ENCODE measurements at places on chromosomes 7 and 10.

DNA sequence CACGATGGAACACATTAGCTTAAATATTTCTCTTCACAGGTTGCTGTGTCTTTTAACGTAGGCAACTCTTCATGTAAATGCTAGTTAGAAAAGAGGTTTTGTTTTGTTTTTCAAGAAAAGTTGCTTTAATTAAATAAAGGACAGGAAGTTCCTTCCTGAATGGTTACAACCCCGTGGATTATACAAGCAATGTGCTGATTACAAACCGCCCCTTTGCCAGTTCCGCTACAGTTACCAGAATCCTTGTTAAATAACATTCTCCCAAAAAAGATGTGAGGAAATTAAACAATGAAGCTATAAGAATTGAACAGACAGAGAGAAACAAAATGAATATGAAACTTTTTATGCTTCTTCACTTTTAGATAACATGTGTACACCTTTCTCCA, 75.1 kb downstream of the LYZL2 start:
- no peak for DNase-seq

GRCh38 chr7:55179931-55180682, 161.3 kb downstream of the EGFR start:
- no peak for DNase-seq

- DNase-seq: no peak
Observed at GRCh38 chr7:67487316-67487715, 490.7 kb downstream of the TYW1 start.

DNA sequence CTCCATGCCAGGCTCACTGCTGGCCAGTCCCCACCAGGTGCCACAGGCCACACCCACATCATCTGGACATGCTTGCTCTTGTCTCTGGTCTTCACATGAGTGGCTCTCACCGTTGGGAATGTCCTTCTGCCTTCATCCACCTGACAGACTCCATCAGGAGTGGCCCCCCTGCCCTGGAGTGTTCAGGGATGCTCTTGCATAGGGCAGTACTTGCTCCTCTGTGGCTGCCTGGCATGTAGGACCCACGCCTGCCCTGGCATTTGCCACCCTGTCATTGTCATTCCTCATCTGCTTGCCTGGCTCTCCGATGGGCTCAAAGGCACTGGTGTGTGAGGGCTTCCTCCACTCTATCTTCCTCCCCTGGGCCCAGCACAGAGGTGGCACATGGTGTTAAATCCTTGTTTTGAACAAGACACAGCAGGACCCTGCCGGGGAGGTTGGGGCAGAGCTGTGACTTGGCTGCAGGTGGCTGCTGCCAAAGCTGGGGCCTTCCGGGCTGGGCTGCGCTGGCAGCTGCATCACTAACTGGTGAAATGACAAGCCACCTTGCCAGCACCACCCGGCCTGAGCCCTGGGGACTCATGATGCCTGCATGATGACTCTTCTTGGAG, 1.8 kb downstream of the SH2D4B start:
- DNase-seq: no peak

DNA sequence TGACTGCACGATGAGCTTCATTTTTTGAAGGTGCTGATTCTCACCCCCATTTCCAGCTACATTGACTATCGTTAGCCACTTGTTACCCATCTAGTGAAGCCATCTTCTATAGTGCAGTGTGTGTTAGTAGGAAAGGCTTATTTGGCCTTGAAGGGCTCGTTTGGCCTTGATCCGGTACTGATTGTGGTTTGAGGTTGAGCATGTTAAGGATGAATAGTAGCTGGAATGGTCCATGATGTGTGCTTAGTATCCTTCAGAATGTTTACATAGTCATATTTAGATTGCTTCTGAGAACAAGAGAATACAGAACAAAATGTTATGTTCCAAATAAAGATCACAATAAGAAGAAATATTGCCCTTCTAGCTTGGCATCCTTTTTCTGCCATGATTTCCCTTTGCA, 591.5 kb downstream of the AUTS2 start:
- peak; percentile 84 for DNase-seq

- no peak for DNase-seq
Observed at GRCh38 chr10:10878963-10879362, 138.7 kb upstream of the CELF2 start.

GRCh38 chr7:91929463-91929862, 11.2 kb upstream of the AKAP9 start:
- no peak for DNase-seq

- DNase-seq: no peak
Observed at GRCh38 chr10:121057269-121057668, 206.1 kb downstream of the WDR11 start.

- no peak for DNase-seq
Observed at GRCh38 chr10:88125766-88126165, 262.3 kb downstream of the PTEN start.

- peak; percentile 76 for DNase-seq
Observed at GRCh38 chr7:92768501-92769393, 67.6 kb downstream of the CDK6 start.

- no peak for DNase-seq
Observed at GRCh38 chr10:32347363-32348022, 535 bp upstream of the EPC1 start.

- DNase-seq: peak; percentile 20
Observed at GRCh38 chr7:82388138-82388537, 55.4 kb downstream of the CACNA2D1 start.

DNA sequence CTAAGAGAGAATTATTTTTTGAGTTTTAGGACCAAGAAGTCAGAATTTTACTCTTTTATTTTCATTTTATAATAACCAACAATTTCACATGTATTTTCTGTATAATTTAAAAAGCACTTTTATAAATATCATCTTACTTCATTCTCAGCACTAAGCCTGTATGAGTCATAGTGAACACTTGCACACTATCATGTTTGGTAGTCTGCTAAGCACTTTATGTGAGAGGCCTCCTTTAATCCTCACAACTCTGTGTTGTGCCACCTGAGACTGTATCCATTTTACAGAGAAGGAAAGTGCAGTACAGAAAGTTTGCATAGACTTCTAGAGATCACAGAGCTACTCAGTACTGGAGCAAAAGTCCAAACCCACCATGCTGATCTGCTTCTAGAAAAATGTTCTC, 939.6 kb downstream of the NRG3 start:
- DNase-seq: peak; percentile 6

DNA sequence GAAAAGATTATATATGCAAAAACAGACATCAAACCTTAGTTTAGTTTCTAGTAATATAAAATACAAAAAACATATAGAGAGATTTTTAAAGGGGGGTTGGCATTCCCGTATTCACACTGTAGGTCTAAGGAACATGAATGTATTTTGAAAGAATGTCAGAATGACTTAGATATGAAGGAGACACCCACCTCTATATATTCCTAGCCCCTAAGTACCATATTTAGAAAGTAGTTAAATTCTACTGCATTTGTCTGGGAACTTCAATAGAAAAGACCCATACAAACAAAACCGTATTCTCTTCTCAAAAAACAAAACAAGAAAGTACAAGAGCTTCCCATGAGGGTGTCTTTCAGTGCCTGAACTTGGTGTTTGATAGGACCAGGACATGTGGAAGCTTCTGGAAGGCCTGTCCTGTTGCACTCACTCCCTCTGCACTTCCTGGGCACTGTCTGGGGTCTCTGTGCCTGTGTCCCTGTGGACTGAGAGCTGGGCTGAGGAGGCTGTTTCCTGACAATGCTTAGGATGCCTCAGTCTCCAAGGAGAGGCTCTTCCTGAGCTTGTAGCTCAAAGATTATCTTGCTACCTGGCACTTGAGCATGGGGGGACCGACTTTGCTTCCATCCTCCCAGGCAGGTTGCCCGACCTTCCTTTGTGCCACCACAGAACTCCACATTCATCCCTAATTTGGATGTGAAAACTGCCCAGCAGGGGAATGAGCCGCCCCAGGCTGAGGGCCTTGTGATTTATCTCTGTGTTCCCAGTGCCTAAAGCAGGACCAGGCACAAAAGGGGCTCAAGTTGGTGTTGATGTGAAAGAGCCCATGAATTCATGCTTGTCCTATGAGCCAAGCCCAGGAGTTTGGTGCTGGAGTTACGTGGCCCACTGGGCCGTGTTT, 44.4 kb upstream of the KLF6 start:
- no peak for DNase-seq

DNA sequence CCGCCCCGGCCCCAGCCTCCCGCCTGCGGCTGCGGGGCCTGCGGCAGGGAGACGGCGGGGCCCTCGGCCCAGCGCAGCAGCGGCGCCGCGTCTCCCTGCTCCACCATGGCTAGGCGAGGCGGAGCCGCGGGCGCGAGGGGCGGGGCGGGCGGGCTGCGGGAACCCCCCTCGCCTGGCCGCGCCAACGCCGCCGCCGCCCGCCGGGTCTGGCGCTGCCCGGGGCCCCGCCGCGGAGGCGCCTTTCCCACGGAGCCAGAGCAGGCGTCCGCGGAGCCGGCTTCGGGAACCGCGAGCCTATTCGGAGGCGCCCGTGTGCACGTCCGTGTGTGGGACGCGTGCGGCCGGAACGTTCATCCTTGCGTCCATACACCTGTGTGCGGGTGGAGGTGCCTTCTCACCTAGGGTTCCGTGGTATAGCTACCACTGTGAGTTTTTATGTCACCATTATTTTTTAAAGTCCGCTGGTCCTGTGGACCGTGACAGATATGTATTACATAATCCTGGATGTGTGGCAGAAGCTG, at the start of gene DENND11:
Gene DENND11 (minus strand): TSS at position 120 of the 521 bp plus-strand sequence. CDS start 13 bp downstream, at position 107.
- no peak for DNase-seq

- no peak for DNase-seq
Observed at GRCh38 chr10:70927189-70927943, 39.0 kb upstream of the PCBD1 start.

DNA sequence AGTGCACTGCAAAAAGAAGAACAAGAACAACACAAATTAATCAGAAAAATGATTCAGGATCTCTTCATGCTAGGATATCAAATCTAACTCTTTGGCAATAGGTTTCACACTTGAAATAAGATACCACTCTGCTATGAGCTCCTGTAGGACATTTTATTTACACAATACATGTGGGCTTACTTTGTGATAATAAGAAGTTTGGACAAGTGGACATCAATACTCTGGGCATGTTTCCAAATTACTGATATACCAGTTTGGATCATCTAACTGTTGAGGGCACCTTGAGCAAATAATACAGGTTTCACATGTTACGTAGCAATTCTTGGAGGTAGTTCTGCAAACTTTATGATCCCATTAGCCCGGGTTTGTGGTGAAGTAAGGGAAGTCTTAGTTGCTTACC, 59.8 kb downstream of the CPVL start:
- no peak for DNase-seq

DNA sequence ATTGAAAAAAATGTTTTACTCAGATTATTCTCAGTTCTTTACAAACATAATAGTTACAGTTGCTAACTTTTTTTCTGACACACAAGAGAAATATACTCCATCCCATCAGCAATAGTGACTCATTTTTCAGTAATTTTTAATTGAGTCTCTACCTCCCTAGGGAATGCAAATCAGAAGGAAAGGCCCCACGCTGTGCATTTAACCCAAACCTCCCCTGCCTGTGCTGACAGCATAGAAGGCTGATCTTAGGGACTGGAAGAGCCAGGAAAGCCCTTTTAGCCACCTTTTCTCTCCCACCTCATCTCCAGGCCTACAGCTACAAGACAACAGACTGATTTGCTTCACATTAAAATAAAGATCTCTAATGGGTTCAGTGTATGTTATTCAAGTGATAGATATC, 24.7 kb upstream of the PIK3CG start:
- peak; percentile 89 for DNase-seq

DNA sequence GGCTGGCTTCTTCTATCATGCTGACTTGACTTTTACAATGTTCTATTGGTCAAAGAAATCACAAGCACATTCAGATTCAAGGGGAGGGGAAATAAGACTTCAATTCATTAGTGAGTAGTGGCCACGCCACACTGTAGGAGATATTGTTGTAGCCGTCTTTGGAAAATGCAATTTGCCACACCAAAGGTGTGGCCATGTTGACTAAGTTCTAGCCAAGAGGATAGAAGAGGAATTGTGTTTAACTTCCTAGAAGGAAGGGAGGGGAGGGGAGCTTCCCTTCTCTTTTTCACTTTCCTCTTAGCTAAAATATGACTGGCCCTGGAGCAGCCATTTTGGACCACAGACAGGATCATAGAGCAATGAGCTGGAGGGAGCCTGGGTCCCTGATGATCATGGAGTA, 3.4 kb upstream of the PRKAR2B start:
- no peak for DNase-seq

GRCh38 chr7:76232698-76233097, 31.0 kb downstream of the SRRM3 start:
- no peak for DNase-seq

DNA sequence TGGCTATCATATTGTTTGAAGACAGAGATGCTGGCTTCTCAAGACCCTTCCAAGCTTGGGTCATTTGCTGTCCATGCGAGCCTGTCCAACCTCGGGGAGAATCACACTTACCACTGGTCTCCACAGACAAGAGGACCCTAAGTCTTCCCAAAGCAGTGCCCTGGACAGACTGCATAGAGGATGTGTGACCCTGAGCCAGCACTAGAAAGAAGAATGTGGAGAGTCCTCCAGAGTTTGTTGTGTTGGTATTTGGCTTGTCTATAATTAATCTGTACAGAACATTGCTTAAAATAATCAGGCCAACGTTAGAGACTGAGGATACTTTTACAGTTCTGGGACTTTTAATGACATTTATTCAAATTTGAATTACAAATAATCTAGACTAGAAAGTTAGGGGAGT, 212.7 kb downstream of the TMEM178B start:
- no peak for DNase-seq

GRCh38 chr10:129810-130209, 5.4 kb upstream of the ZMYND11 start:
- DNase-seq: no peak

- no peak for DNase-seq
Observed at GRCh38 chr10:48478980-48479811, 125.7 kb downstream of the ARHGAP22 start.

GRCh38 chr10:73907841-73908517, 3.0 kb upstream of the PLAU start:
- peak; percentile 91 for DNase-seq

- DNase-seq: no peak
Observed at GRCh38 chr7:156684661-156685060, 44.1 kb downstream of the RNF32 start.

GRCh38 chr10:13018171-13018570, 16.7 kb upstream of the CCDC3 start:
- no peak for DNase-seq

- DNase-seq: peak; percentile 70
Observed at GRCh38 chr7:45923290-45923689, 2.2 kb upstream of the IGFBP3 start.

DNA sequence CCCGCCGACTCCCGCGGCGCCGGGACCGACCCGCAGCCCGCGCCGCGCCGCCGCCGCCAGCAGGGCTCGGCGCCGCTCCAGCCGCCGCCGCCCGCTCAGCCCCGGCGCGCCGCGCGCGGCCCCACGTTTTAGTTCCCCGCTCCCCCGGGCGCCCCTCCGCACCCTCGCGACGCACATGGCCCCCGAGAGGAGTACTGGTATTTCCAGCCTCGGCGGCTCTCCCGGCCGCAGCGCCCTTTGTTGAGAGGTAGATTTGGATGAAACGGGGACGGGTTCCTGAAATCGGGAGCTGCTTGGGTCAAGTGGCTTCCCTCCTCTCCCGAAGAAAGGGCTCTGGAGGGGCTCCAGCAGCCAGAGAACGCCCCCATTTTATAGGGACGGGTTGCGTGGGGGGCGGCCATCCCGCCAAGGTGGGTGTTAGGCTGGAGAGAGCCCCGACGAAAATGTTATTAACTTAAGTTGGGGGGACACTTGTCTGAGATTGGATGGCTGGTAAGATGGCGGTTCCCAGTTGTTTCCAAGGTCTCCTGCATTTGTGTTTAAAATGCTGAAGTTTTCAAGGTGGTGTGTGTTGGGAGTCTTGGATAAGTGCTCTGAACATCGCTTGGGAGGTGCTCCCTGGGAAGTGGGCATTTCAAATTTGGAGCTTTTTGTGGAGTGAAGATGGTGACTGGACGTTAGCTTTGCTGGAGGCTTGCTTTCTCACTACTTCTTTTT, 1.2 kb downstream of the BMI1 start:
- no peak for DNase-seq

- no peak for DNase-seq
Observed at GRCh38 chr7:36978461-36978860, 254.2 kb upstream of the AOAH start.
